ENCODE measurements at places on chromosomes 1 and 21. TPM values are rescaled to one million over a fixed set of nuclear protein-coding genes. Genes with fewer than 3 reads are reported as not detected.
A peak's percentile ranks its signal among the peaks of the same experiment; 100 is the strongest.

- DNase-seq = no peak
Observed at GRCh38 chr21:41604583-41605041, 96.7 kb upstream of the TMPRSS2 start.

DNA sequence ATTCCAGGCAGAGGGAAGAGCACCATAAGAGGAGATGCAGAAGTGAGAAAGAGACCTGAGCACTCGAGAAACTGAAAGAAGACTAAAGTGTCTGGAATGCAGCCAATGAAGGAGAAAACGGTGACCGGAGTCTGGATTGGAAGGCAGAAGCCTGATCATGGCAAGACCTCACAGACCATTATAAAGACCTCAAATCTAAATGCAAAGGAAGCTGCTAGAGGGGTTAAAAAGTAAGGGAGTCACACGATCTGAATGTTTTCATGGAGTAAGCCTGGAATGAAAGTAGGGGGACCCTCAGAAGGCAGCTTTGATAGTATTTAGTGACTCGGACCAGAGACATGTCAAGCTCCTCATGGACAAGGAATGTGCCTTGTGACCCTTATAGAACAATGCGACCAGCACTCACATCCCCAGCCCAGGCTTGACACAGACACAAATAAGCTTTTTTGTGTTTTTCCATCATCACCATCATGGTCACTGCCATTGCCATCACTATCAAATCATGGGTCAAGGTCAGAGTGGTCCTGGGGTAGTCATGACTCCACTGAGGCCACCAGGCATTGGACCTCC is 183.6 kb downstream of the SEC16B start:
- no peak for DNase-seq

- no peak for DNase-seq
Observed at GRCh38 chr1:9079988-9080704, 10.7 kb upstream of the SLC2A5 start.

DNA sequence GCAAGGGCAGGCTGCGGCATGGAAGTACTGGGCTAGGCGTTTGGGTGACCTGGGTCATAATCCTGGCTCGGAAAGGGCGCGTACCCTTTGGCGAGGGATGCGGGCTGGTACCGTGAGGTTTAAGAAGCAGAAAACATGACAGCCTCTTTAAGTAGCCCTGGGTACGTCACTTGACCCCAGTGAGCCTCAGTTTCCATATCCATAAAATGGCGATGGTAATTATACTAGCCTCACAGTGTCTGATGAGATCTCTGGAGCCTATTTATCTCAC is 700 bp downstream of the PIGV start:
- DNase-seq = no peak

GRCh38 chr21:42350318-42350910 is 380 bp downstream of the TFF2 start:
- DNase-seq = no peak

DNA sequence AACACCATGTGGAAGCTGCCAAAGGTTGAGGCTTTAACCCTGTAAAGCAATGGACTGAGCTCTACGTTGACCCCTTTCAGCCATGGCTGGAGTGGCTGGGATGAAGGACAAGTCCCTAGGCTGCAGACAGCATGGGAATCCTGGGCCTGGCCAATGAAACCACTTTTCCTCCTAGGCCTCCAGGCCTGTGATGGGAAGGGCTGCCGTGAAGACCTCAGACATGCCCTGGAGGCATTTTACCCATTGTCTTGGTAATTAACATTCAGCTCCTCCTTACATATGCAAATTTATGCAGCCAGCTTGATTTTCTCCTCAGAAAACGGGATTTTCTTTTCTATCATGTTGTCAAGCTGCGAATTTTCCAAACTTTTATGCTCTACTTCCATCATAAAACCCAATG is 214.5 kb downstream of the RGS7 start:
- DNase-seq = no peak

- no peak for DNase-seq
Observed at GRCh38 chr1:226884966-226885820, 14.8 kb downstream of the PSEN2 start.

DNA sequence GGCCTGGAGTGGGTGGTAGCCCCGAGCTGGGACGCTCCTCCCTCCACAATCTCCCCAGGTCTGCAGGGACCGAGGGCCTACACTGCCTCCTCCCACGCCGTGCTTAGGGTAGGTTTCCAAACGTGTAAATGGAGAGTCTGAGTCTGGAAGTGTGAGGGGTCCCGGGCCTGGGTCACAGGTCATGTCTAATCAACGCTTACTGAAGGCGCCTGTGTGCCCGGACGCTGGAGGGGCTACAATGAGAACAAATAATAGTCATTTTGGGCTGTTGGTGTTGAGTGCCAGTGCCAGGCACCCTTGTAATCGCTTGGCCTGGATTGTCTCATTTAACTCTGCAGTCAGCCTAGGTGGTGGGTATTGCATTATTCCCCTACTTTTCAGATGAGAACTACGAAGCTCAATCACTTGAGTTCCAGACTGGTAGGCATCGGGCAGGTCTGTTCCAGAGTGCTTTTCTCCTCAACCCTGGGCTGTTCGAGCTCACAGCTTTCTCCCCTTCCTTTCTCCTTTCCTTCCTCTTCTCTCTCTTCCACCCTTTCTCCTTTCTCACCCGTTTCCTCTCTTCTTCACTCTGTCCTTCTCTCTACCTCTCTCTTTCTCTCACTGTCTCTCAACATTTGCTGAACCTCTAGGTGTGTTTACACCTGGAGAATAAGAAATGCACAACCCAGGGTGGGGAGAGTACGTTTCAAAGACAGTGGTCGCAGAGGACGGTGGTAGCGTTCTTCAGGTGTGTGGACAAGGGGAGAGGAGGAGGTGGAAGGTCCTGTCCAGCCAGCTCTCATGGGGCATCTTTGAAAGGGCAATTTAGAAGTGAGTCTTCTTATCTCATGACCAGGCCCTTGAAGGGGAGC is 883 bp downstream of the SLC66A1 start:
- DNase-seq = no peak

DNA sequence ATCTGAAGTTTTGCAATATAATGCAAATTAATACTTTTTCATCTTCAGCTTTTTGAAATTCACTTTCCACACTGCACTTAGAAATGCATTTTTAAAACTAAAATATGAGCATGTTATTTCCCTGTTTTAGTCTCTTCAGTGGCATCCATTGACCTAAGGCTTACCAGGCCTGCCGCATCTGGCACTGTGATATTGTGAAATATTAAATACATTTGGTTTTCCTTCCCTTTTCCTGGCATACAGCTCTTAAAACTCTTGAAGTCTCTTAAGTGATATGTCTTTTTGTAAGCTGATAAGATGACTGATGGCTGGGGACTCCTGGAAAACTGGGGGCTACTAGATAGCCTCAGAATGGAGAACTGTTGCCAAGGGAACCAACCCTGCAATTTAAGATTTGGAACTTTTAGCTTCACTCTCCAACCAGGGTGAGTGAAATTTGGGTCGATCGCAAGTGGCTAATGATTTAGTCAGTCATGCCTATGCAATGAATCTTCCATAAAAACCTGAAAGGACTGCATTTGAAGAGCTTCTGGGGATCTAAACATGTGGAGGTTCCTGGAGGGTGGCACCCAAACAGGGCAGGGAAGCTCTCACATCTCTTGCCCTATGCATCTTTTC is 75.5 kb upstream of the PDC start:
- DNase-seq = no peak

DNA sequence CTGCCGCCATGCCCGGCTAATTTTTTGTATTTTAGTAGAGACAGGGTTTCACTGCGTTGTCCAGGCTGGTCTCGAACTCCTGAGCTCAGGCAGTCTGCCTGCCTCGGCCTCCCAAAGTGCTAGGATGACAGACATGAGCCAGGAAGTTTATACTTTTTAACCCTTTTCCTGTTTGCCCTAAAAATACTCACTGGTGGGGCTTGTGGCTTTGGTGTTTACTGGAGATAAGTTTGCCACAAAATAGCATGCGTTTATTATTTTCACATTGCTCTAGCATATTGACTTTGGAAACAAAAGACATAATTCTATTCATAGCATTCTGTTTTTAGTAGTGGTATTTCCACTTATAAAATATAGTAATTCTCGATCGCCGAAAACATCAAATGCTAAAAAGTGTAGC is 19.8 kb upstream of the GTF2B start:
- no peak for DNase-seq

GRCh38 chr1:233912447-233912846 is 8.0 kb downstream of the SLC35F3 start:
- no peak for DNase-seq

DNA sequence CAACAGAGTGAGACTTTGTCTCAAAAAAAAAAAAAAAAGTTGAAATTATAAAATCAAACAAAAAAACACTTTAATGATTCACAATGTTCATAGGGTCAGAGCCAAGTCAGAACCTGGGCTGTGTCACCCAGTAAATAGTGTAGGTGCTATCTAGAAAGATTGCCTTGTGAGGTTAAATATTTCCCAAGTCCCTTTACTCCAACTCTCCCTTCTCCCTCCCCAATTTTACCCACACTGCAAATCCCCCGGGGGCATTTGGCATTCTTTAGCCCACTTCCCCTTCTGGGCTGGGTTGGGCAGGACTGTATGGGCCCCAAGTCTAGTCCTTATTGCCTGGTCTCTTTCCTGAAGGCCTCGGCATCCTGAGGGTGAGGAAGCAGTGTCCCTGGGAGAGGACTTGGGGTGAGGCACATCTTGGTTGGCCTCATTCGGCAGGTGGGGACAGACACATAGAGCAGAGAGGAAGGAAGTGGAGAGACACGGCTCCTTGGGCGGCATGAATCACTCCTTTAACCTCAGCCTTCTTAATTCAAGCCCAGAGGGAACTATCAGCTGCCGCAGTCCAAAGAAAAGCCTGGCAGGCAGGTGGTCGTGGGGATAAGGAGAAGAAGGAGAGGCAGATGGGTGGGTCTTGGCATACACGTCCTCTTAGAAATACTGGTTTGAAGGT is 8.2 kb downstream of the ADORA1 start:
- no peak for DNase-seq

DNA sequence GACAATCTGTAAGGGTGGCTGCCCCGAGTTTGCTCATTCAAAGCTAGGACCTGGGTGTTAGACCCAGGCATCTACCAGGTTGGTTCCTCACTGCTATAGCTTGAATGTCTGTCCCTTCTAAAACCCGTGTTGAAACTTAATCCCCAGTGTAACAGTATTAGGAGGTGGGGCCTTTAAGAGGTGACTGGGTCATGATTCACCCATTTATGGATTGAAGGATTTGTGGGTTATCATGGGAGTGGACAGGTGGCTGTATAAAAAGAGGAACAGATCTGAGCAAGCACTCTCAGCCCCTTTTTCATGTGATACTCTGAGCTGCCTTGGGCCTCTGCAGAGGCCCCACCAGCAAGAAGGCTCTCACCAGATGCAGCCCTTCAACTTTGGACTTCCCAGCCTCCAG is 29.4 kb downstream of the PSMG1 start:
- no peak for DNase-seq

GRCh38 chr1:246139745-246140182 is 367.3 kb downstream of the SMYD3 start:
- DNase-seq = no peak

DNA sequence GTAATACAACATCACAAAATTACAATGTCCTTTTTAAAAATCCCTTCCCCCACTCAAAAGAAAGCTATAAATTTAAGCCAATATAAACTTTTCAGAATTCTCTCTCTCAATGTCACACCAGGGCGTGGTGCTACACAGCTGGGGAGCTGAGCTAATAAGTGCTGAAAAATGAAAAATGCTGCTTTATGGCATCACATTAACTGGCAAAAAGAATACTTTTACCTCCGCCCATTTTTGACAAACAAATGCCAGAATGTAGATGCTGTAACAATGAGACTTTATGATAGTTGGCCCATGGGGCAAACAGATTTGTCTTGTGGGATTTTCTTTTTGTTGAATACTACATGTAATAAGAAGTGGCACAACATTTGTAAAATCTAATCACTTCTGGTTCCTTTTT is 12.7 kb upstream of the LYPLAL1 start:
- DNase-seq = no peak

GRCh38 chr1:6969106-6969505 is 183.9 kb downstream of the CAMTA1 start:
- DNase-seq = peak; percentile 54

GRCh38 chr1:116075990-116076389 is 35.2 kb upstream of the MAB21L3 start:
- DNase-seq = no peak

GRCh38 chr1:213089924-213090677 is 39.1 kb downstream of the RPS6KC1 start:
- no peak for DNase-seq

DNA sequence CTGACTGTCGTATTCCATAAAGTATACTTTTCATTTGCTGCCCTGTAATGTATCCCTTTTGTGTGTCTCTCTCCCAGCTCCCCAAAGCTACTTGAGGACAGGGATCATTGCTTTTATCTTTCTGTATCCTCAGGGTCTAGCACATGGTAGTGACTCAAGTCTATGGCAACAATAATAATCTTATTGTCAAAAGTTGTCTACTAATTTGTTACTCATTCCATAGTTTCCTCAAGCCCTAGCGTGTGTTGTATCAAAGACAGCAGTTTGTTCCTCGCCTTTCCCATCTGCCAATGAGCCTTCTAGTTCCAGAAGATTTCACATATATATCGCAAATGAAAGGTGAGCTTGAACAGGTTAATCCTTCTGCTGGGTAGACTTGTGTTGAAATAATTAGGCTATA is 9.8 kb upstream of the SLC30A1 start:
- DNase-seq = no peak

GRCh38 chr1:6731905-6732304 is 30.3 kb upstream of the DNAJC11 start:
- DNase-seq = no peak

DNA sequence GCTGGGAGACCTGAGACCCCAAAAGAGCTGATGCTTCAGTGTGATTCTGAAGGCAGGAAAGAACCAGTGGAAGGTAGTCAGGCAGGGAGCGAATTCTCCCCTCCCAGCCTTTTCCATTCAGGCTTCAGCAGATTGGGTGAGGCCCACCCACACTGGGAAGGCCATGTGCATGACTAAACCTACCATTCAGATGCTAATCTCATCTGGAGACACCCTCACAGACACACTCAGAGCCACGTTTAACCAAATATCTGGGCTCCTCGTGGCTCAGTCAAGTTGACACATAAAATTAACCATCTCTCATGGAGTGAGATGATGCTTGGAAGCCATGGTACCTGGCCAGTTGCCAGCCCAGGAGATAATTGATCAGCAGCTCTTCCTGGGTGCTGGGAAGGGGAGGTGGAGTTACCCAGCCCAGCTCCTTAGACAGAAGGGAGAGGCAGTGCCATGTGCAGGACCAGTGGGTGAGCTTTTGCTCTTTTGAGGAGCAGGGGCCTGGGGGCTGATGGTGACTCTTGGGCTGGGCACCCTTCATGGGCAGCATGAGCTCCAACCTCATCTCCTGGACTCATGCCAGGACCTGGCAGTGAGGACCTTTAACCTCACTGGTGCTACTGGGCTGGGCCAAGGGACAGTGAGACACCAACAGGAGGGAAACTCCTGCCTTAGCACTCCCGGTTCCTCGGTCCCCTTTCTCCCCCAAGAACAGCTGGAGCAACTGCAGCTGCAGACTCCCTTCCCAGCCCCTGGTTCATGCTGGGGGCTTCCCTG is 89.0 kb upstream of the ACTL8 start:
- no peak for DNase-seq

The MTARC2 gene
- total RNA-seq = not detected

The GJA4 gene
- not detected for total RNA-seq

The IFNLR1 gene
- total RNA-seq = 6.3 TPM

The LYPD8 gene
- not detected for total RNA-seq

The NBPF4 gene
- 0.10 TPM for total RNA-seq

The NEGR1 gene
- total RNA-seq = not detected

The VASH2 gene
- 0.22 TPM for total RNA-seq

The KIAA1614 gene
- total RNA-seq = not detected
